ENCODE measurements at places on chromosomes 11 and 22.

DNA sequence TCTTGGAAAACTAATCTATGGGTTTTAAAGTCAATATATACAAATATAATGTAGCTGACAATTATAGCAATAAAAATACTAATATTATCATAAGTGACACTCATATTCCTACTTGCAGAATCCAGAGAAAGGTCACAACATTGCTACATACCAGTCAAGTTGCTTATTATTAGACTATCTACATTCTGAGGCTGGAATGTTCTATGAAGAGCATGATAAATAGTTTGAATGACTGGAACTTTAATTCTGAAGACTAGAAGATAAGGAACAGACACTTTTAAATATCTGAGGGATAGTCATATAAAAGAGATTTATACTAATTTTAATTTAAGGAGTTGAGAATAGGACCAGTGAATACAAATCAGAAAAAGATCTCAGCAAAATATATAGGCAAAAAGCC lies 146.0 kb downstream of the GUCY1A2 start:
- no peak for DNase-seq

- DNase-seq, result no peak
Observed at GRCh38 chr22:20652582-20652981, 121.3 kb upstream of the SERPIND1 start.

- no peak for DNase-seq
Observed at GRCh38 chr11:57424792-57425564, 1.9 kb downstream of the SLC43A3 start.

GRCh38 chr11:116777056-116777455 lies 4.3 kb upstream of the BUD13 start:
- no peak for DNase-seq

DNA sequence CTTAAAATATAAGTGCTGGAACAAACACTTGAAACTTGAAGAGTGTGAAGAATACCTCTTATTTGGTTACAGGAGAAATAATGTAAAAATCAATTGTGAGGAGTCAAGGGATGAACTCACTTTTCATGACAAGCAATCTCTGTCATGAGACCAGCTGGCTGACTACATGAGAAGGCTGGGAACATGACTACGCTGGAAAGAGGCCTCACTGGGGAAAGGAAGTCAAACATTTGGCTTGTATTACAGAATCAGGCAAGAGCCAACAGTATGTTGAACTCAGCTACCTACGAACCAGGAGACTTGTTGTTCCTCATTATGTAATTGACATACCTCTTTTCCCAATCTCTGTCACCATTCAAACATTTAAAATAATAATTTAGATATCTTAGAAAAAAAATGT lies 14.4 kb downstream of the DCDC1 start:
- peak; percentile 48 for DNase-seq

- DNase-seq, result no peak
Observed at GRCh38 chr22:25882360-25882759, 140.4 kb downstream of the MYO18B start.

- no peak for DNase-seq
Observed at GRCh38 chr22:42401535-42402334, 30.5 kb downstream of the NFAM1 start.

DNA sequence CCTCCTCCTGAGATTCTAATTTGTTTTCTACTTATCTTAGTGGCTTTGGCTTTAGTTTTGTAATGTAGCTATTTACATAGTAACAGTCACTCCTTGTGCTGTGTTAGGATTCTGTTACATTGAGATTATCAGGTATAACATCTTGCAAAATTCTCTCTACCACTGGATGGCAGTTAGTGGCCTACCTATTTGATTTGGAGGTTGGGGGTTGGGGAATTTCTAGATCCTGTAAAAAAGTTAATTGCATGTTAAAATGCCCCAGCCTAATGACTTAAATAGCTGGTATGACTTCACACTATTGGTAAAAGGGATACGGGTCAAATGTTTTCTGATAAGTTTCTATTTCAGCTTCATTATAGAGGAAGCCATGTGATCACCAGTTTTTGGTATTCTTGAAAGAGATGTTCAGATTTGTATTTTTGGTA lies 2.8 kb downstream of the GRK3 start:
- no peak for DNase-seq
